ENCODE measurements at places on chromosomes 2 and 18.

- DNase-seq = no peak
Measured at GRCh38 chr2:121197369-121198091, 87.5 kb downstream of the TFCP2L1 start.

- DNase-seq = no peak
Measured at GRCh38 chr2:236702657-236703372, 133.2 kb downstream of the ACKR3 start.

DNA sequence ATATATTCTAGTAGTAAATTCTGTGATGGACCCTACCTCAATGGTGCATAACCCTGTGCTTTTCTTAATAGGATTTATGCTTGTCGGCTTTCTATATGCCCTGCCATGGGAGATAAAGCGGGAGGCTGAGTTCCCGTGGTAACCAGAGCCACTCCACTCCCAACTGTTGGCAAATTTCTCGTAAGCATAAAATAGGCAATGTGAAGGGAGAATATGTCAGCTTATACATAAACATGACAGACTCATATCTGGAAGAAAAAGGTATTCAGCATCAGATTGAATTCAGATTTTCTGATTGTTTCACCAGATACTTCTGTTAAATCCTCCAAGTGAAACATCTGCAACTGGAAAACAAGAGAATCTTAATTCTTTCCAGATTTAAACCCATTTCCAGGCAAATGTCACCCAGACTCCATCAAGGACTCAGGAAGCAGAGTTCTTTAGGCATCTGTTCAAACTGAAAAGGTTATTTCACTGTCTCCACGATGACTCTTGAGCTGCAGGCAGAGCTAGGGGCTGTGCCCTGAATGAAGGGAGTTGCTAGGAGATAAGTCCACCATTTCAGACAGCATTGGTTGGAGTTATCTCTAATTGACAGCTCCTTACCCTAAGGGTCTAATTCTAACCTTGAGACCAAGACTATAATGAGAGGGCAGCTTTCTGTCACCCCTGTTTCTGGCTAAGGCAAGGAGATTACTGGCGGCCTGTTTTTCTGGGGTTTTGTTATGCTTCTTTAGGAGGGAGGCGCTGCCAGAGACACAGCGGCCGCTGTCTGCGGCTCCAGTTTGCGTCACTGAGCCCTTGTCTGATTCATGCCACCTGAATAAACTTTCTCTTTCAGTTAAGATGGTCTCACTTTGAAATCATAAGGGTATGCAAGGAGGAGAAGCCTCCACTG is 381.3 kb downstream of the SOX11 start:
- no peak for DNase-seq

- no peak for DNase-seq
Measured at GRCh38 chr2:142914507-142915313, 37.2 kb downstream of the KYNU start.

- no peak for DNase-seq
Measured at GRCh38 chr2:39733070-39733674, 45.9 kb downstream of the THUMPD2 start.

GRCh38 chr2:207282916-207283315 is 117.2 kb upstream of the KLF7 start:
- no peak for DNase-seq

DNA sequence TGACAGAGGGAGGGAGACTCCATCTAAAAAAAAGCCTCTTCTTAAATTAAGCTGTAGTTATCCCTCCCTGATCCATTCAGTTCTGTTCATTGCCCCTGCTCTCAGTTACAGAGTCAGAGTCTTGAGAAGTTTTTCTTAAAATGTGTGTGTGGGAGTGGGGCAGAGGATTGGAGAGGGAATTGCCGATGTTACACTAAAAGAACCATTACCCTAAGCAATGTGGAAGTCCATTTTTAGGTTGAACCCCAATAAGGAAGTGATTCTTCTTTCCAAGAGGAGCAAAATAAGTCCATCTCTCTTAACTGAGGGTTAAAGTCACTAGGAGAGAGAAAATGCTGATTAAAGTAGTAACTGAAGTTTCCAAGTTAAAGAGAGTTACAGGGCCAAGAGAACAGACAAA is 21.2 kb upstream of the THOC1 start:
- no peak for DNase-seq

- no peak for DNase-seq
Measured at GRCh38 chr2:23617167-23617810, 232.3 kb downstream of the KLHL29 start.

Measured in stimulated activated CD4-positive, alpha-beta T cell treated with anti-CD3 and anti-CD28 coated beads, Interleukin-1b, Interleukin-23, amount 100 ng/mL, for 4 hours (primary cell).